Upper lobe of left lung (tissue), 6 donors: ENCODE measurements at places on chromosomes 5 and 9.

DNA sequence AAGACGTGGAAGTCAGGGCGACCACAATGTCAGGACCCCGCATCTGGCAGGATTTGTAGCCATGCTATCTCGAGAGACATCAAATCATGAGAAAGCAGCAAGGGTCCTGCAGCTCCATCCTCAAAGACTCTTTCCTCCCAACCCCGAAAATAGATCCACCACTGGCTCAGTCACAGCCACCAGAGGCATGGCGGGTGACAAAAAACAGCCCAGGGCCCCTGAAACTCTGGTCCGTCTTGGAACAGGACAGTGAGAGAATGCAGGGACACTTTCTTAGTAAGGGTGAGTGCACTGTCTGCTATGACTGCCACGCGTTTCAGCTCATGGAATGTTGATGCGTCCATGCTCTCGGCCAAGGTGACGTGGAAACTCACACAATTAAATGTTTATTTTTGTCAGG lies 220.9 kb downstream of the IRX2 start:
- DNase-seq = no peak

DNA sequence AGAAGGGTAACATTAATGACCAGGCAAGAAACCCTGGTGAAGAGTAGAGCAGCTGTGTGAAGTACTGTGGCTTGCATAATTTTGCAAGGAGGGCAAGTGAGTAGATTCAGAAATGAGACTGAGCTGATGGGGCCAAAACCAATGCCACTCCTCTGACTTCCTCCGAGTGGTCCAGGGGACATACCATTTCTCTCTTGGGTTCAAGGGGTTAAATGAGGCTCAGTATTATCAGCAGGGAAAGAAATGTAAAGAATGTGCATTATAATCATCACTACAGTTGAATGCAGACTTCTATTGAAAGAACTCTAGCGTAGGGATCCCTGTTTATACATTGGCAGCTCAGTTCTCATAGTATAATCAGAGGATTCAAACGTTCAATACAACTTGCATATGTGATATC lies 9.9 kb downstream of the POLR3G start:
- DNase-seq = no peak

DNA sequence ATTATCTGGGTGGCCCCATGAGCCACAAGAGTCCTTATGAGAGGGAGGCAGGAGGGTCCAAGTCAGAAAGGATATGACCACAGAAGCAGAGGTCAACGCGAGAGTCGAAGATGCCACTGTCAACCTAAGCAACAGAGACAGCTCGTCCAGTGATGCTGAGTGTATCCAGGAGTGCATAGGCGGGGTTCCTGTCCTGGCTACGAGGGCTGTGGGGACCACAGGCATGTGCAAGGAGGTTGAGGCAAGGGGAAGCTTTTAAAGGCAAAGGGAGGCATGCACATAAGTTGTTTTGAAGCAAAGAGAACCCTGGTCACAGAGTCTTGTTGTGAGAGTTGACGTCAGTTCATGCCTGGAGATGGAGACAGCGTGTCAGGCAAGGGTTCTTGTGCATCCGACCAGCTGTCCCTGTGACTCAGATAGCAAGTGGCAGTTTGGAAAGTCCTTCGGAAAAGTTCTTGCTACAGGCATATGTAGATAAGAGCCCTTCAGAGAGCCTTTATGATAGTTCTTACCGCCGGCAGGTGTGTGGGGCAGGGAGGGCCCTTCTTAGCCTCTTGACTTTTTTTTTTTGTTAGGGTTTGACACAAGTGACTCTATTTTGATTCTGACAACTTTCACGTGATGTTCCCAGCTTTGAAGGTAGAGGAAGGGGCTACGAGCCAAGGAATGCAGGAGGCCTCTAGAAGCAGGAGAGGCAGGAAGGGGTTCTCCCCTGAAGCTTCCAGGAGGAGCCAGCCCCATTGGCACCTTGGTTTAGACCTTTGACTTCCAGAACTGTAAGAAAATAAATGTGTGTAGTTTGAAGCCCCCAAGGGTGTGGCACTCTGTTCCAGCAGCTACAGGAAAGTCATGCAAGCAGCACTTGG lies 66.0 kb upstream of the FCN1 start:
- peak; percentile 65 for DNase-seq

GRCh38 chr5:51384281-51384840 lies 1.1 kb downstream of the ISL1 start:
- no peak for DNase-seq

GRCh38 chr9:132066057-132066456 lies 13.6 kb downstream of the MED27 start:
- DNase-seq = no peak

GRCh38 chr5:157502143-157502647 lies 42.2 kb downstream of the NIPAL4 start:
- no peak for DNase-seq

DNA sequence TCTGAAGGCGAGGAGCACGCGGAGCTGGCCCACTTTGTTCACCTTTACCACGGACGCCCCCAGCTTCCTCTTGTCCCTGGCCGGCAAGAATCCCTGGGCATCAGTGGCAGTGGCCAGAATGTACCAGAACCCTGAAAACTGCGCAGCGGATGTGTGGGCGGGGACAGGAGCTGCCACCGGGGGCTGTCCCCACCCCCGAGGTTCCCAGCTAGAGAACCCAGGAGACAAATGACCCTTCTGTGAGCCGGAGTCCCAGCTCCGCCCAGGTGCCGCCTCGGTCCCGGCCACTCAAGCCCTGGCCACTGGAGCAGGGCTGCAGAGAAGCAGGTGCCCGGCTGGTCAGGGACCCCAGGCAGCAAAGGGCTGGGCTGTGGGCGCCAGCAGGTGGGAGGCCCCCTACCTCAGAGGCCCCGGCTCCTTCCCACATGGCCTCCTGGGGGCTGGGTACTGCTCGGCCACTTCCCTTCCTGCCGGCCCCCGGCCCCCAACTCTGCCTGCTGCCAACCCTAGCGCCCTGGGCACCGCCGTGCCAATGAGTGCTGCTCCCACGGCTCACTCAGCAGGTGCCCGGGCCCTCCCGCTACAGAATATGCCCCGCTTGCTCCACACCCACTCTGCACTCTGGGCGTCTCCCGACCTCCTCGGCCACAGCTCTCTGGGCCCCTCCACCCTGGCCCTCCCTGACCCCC lies 713 bp downstream of the LCN10 start:
- DNase-seq = peak; percentile 85
